Foreskin fibroblast (primary cell): ENCODE measurements at places on chromosomes 1 and 21.

- DNase-seq = no peak
Measured at GRCh38 chr1:59125154-59125553, 171.7 kb upstream of the FGGY start.

- DNase-seq = no peak
Measured at GRCh38 chr1:75673885-75674284, 50.6 kb upstream of the ACADM start.

DNA sequence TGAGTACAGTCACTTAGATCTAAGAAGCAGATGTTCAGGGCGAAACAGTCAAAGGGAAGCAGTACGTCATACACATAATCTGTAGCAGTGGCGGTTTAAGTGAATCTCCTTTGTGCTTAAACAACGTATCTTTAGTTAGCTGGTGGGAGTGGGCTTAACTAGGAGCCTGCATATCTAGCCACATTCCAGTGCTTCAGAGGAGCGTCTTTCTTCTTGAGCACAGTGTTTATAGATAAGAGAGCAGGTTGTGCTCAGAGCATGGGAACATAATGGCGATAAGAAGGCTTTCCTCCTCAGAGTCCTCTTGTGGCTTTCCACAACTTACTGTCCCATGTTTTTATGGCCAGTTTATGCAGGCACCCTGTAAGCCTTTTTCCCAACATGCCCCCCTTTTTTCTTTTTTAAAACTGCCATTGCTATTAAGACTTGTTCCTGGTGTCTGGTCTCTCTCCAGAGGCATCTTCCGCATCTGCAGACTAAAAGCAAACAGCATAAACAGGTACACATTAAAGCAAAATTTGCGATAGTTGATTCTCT lies 3.2 kb downstream of the DAP3 start:
- DNase-seq = no peak

GRCh38 chr1:18725231-18725895 lies 94.7 kb downstream of the PAX7 start:
- no peak for DNase-seq

- peak; percentile 54 for DNase-seq
Measured at GRCh38 chr1:25572708-25573590, 29.5 kb downstream of the LDLRAP1 start.

GRCh38 chr1:179953974-179954492 lies 577 bp upstream of the CEP350 start:
- DNase-seq = peak; percentile 44

- no peak for DNase-seq
Measured at GRCh38 chr21:41958886-41959563, 5.2 kb upstream of the C2CD2 start.

- no peak for DNase-seq
Measured at GRCh38 chr1:186214791-186215190, 160.3 kb downstream of the TPR start.

- DNase-seq = no peak
Measured at GRCh38 chr1:181409981-181410380, 73.3 kb upstream of the CACNA1E start.

DNA sequence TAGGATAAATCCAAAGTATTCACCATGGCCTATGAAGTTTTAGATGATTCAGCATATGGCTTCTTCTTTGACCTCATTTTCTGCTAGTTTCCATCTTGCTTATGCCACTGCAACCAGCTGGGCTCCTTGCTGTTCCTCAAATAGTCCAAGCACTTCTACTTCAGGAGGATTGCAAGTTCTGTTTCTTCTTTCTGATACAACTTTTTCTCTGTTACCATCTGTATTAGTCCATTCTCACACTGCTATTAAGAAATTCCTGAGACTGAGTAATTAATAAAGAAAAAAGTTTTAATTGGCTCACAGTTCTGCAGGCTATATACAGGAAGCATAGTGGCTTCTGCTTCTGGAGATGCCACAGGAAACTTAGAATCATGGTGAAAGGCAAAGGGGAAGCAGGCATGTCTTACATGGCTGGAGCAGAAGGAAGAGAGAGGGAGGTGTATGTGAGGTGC lies 20.3 kb downstream of the PTGS2 start:
- DNase-seq = no peak

DNA sequence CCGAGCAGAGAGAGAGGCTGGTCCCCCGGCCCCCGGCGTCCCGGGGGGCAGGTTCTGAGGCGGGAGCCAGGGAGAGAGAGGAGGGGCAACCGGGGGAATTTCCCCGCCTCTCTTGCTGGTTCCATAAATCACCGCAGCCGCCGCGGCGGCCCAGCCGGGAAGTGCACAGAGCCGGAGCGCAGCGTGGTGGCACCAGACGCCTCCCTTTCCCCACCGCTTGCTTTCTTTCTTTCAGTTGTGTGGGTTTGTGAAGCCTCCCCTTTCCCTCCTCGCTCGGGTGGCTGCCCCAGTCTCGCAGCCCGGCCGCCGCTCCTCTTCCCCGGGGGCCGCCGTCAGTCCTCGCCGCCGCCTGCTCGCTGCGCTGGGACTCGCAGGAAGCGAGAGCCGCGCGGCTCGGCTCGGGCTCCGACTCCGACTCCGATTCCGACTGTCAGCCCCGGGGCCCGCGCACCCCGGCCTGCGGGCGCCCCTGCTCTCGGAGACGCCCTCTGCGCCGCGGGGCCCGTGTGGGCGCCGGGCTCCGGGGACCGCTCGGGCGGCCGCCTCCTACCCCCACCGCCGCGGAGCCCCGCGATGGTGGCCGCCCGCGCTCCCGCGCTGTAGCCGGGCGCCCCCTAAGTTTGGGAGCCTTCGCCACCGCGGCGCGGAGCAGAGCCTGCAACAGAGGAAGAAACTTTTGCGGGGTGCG lies at the start of gene CACHD1:
Gene CACHD1, plus strand, starts transcription at position 153 of the 688 bp plus-strand sequence. CDS start 616 bp downstream, outside the sequence.
- DNase-seq = peak; percentile 61

DNA sequence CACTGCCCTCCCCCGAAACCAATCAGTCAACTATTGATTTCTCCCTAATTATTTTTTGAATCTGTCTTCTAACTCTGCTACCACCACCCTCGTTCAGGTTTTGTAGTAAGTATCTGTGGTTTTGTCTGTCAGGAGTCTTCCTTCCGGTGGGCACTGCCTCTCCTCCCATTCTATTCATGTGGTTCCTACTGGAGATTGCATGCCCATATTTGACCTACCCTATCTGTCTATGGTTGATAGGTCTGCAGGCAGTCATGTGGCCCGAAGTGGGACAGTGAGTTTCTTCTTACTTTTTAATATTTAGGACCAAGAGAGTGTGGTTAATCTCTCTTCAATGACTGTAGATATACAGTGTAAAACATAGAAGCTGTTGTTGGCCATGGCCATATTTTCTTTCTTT lies 17.8 kb upstream of the MAST2 start:
- no peak for DNase-seq

- peak; percentile 10 for DNase-seq
Measured at GRCh38 chr1:229117664-229118300, 153.1 kb upstream of the RAB4A start.

DNA sequence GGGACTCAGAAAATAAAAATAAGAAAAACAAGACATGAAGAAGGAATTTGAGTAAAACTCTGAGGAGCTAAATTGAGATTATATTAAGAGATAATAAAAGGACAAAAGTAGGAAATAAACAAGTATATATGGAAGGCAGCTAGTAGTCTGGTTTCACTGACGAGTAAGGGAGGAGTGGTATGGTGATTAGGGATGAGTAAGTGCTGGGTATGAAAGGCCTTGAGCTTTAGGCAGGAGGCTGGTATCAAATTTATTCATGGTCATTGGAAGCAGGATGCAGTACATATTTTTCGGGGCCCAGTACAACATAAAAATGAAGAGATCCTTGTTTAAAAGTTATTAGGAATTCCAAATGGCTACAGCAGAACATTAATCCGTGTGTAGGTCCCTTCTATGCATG lies 789.7 kb upstream of the PRMT6 start:
- no peak for DNase-seq

GRCh38 chr1:13450204-13450603 lies 40.0 kb downstream of the PRAMEF20 start:
- no peak for DNase-seq

GRCh38 chr1:88701275-88701674 lies 17.2 kb downstream of the PKN2 start:
- no peak for DNase-seq

DNA sequence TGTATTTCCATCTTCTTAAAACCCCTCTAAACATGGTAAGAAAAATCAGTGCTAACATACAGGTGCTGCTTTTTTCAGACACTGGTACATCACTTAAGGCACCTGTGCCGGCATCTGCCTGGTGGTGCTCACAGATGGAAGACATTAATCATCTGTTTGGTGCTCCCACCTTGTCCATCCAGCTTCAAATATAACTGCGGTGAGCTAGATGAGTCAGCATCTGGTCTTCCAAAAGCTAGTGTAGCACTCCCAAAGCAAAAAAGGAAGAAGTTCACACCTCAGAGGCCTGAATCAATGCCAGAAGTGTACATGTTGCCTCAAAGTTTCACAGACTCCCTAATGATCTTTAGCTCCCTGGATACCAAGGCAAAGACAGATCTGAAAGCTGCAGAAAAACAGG lies 44.4 kb downstream of the TM2D1 start:
- no peak for DNase-seq

DNA sequence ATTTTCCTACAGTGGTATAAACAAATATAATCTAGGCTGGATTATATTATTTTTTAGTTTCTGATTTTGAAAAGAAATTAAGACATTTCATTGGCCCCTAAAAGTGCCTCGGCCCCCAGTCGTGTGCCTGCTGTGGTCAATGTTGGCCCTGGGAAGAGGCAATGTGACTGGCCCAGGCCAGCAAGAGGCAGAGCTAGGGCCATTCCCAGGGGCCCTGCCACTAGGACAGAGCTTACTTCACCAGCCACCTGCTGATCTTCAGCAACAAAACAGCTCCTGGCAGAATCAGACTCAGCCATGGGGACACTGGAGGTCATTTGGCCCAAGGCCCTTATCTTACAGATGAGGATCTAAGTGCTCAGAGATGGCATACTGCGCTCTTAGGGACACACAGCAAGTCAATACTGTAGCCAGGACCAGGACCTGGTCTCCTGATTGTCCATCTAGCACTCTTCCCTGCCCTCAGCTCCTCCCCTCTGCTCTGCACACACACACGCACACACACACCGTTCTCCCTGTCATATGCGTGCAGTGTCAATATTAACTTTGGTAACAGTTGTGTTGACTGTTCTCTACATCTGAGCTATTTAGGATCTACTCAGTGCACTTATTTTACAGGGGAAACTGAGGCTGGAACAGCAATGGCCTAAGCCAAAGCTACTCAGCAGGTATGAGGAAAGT lies 16.6 kb upstream of the KLHDC7A start:
- no peak for DNase-seq

DNA sequence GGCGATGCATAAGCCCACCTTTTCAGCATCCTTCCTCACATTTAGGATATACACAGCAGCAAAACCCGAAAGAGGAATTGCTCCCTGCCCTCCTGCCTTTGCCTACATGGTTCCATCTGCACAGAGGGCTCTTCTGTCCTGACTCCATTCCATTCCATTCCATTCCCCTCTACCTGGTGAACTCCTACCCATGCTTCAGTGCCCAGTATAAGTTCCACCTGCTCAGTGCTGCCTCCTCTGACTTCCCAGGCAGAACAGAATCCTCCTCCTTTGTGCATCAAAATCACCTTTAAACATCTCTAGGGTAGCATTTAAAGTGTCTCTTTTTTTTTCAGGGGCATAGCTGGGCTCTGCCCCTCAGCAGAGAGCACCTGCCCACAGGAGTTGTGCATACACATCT lies 112.9 kb downstream of the PCNX2 start:
- no peak for DNase-seq

GRCh38 chr1:167412072-167412471 lies 106.3 kb downstream of the CD247 start:
- no peak for DNase-seq

- DNase-seq = no peak
Measured at GRCh38 chr1:91059157-91059556, 37.3 kb upstream of the ZNF644 start.

GRCh38 chr1:233375653-233376052 lies 48.1 kb downstream of the MAP3K21 start:
- DNase-seq = no peak

DNA sequence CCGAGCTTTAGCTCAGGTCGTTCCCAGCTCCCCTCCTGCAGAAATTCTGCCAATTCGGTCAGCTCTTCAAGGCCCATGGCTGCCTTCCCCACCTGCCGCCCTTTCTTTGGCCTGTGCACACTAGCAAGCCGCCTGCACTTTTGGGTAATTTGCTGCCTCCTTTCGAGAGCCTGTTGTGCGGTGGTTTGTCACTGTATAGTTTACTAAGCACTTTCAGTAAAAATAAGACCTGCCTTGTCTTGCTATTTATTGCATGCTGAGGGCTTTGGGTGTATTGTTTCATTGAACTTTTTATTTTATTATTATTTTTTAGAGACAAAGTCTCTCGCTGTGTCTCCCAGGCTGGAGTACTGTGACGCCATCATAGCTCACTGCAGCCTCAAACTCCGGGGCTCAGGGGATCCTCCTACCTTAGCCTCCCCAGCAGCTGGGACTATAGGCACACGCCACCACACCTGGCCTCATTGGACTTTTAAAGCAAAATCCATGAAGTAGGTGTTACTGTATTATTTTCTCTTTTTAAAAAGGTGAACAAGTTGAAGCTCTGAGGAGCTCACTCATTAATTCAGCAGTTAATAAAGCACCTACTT lies 1.1 kb upstream of the FABP3 start:
- DNase-seq = no peak

- no peak for DNase-seq
Measured at GRCh38 chr1:157154291-157154690, 16.1 kb upstream of the ETV3 start.

GRCh38 chr1:2952371-2952770 lies 68.9 kb upstream of the ACTRT2 start:
- no peak for DNase-seq

DNA sequence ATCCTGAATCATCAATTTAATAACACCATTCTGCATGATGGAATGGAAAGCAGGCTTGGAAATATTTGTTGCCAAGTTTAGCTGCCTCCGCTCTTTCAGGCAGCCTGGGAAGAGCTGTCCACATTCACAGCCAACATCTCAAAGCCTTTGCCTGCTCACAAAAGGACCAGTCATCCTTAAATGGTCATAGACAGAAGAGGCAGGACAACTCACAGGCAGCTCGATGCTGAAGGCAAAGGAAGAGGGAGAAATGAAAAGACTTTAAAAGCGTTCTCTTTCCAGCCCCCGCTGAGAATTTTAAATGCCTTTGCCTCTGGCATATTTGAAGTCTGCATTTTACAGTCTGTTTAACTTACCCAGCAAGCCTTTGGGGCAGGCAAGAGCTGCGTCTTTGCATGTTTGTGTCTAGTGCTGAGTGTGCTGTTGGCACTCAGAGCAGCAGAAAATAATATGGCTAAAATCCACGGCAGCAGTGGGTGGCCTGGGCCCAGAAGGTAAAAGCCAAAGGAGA lies 68.9 kb downstream of the NMNAT2 start:
- DNase-seq = peak; percentile 40

- DNase-seq = no peak
Measured at GRCh38 chr1:7437608-7438395, 333.3 kb upstream of the VAMP3 start.

DNA sequence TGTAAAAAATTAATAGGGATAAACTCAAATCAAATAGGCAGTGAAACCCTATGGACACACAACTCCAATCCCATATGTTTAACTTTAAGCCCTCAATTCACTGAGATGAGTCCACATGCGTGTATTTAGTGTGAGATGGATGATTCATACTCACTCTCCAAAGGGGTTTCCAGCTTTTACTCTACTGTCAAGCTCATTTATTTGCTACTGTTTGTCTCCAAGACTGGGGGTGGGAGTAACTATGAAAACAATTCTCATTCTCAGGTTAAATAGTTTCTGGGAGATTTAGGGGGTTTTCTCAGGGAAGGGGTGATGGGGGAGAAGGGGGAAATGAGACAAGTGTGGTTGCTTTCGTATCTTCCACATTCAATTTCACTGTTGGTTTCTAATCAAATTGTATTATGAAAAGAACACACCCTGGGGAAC lies 2.7 kb downstream of the RAB29 start:
- DNase-seq = no peak

- DNase-seq = no peak
Measured at GRCh38 chr21:39093526-39093925, 89.7 kb downstream of the PSMG1 start.
